ENCODE measurements at places on chromosomes 7 and 10.

GRCh38 chr10:5089865-5090264 is 4.3 kb upstream of the AKR1C3 start:
- no peak for DNase-seq

DNA sequence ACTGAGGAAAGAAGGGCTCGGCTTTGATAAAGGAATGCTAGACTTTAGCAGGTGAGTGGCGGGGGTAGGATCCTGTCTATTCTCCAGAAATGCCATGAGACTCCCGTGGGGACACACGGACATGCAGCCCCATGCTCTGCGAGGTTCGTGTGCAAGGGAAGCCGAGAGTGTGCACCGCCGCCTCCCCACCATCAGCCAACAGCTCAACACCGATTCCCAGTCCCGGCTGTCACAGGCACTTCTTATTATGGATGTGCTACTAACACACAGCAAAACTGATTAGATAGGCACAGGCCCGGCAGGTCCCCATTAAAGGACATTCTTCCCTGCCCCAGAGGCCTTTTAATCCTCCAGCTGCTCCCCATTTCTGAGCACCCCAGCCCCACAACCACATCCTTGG is 154.4 kb downstream of the PRKAG2 start:
- no peak for DNase-seq

DNA sequence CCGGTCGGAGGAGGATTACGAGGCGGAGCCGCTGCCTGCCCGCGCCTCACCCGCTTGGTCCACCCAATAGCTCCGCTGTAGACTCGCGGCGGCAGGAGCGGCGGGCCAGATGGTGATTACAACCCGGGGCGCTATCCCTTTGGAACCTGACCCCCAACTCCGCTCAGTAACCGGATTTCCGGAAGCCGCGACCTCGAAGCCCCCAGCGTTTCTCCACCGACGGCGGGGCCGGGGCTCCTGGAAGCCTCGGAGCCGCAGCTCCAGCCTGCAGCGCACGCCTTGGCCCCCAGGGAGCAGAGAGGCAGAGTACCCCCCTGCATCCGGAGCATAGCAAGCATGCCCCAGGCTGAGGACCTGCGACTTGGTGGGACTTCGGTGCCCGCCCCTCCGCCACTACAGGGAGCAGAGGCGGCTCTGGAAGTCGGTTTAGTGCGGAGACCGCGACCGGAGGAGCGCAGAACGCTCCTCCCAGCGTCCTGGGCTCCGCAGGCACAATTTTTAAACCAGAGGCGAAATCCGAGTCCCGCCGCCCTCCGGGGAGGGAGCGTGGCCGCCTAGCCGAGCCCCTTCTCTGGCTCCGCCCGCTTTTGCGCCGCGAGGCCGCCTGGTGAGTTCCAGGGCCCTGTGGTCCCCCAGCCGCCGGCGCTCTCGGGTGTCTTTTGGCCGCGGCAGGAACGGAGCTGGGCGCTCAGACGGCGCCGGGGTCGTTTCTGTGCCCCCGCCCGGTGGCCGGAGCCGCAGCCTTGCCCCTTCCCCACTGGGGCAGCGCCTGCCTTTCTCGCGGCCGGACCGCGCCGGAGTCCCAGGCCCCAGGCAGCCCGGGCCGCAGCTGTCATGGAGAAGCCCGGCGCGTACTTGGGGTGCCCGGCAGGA is 28.2 kb upstream of the BMS1 start:
- peak; percentile 41 for DNase-seq

GRCh38 chr7:152924238-152924637 is 164.7 kb downstream of the ACTR3B start:
- DNase-seq, result no peak

DNA sequence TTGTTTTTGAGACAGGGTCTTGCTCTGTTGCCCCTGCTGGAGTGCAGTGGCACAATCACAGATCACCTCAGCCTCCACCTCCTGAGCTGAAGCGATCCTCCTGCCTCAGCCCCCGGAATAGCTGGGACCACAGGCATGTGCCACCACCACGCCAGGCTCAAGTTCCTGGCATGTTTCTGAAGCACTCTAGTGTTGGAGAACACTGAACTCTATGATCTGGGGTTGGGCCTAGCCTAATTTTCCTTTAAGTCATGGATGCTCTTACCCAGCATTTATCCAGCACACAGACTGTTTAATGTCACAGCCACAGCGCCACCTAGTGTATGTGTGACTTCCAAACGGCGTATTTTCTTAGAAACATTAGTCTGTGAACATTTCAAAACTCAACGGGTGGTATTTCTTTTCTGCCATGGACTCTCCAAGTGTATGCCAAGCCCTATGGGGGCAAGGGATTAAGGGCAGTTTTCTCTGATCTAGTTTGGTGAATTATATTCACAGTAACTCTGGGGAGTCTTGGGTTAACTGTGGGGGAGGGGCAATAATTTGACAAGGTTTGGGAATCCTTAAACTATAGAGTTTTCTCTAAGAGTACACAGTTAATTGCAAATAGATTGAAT is 91.8 kb downstream of the CREM start:
- peak; percentile 61 for DNase-seq

- DNase-seq, result no peak
These were observed 35.0 kb downstream of the YKT6 start for GRCh38 chr7:44235582-44236332.

DNA sequence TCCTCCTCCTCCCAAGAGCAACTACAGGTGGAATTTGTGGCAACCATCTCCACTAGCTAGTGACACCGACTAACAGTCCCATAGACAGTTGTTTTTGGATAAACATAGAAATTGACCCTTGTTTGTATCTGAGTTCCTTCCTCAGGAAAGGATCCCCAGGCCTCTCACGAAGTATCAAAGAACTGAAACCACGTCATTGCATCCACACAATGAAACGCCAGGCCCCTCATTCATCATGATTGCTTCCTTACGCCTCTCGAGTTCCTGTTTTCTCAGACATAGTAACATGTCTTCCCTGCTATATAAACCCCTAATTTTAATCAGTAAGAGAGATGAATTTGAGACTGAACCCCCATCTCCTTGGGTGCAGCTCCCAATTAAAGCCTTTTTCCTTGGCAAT is 18.1 kb downstream of the SLC35G1 start:
- DNase-seq, result no peak

DNA sequence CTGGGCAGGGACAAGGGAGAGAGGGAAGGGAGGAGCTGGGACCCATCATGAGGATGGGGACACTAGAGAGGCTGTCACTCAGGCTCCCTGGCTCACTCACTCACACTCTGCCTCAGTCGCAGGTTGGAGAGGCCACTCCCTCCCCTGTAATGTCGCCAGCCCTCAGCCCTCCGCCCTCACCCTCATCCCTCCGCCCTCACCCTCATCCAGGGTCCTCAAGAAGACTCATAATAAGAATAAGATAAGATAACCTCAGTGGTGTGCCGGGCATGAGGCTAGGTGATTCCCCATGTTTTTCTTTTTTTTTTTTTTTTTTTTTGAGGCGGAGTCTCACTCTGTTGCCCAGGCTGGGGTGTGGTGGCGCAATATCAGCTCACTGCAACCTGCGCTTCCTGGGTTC is 92.2 kb downstream of the GTF2IRD1 start:
- DNase-seq, result no peak

- DNase-seq, result no peak
These were observed 138.4 kb downstream of the BICC1 start for GRCh38 chr10:58651040-58651439.

DNA sequence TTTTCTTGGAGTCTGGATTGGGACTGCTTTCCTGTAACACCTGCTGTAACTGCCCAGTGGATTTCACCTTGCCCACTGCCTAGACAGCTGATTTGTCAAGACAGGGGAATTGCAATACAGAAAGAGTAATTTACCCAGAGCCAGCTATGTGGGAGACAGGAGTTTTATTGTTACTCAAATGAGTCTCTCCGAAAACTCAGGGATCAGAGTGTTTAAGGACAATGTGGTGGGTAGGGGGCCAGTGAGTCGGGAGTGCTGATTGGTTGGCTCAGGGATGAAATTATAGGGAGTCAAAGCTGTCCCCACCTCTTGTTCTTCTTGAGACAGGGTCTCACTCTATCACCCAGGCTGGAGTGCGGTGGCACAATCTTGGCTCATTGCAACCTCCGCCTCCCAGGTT is 25.2 kb upstream of the BNIP3 start:
- DNase-seq, result no peak

- DNase-seq, result no peak
These were observed 2.6 kb upstream of the NPSR1 start for GRCh38 chr7:34655384-34655783.

- DNase-seq, result no peak
These were observed 27.7 kb downstream of the PHYH start for GRCh38 chr10:13272164-13272571.

DNA sequence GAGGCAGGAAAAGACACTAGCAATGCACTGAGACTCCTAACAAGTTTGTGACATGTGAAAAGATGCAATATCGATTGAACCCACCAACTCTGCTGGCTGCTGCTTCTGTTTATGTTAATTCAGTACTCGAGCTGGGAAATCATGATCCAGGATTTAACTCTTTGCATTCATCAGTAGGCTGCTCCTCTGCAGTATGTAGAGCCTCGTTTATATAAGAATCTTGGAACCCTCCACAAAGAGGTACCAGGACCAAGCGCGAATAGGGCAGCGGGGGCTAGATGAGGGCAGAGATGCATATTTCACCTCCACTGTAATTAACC is 7.8 kb downstream of the PRKAG2 start:
- DNase-seq, result no peak

DNA sequence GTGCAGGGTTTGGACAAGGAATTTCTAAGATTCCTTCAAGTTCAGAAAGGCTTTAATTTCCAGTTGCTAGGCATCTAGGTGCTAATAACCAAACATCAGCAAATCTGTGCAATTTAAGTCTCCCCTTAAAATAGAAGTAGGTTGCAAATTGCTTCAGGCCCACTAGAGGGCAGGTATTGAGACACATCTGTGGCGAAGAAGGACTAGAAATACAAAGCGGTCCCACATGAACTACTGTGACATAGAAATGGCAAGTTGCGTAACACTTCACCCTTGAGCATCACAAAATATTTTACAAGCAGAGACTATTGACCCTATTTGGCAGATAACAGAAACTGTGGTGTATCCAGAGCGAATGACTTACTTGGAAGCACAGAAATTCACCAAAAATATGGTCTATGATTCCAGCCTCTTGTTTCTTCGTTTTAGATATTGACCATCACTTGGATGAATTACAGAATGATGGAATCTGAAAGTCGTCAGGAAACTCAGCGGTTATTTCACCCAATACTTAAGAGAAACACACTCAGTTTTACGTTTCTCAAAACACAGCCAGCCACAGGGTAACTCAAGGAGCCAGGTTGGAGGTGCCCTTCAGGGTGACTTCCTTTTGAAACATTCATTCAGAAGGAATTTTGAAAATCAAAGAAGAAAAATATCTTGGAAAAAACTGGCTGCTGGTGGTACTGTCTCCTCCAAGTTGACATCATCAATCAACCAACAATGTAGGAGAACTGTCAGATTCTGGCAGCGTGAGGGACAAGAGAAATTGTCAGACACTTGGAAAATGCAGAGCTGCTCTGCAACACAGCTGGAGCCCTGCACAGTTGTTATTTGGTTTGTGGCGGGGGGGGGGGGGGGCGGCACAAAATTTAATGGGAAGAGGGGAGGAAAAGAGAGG is 256.3 kb upstream of the MINDY3 start:
- no peak for DNase-seq

DNA sequence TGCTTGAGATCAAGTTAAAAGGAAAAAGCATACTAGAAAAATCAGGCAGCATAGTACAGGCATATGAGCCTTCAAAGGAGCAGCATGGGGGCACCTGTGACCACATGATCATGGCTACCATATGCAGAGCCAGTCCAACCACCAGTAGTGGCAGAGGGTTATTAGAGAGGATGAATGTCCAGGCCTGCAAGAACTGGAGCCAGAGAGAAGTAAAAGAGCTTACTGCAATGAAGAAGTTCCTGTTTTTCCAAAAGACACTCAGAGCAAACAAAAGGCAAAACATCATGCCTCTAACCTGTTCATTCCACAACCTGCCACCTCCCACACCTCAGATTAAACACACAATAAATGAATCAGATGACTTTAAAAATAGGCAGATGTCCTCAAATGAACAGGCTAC is 99.6 kb upstream of the NAMPT start:
- no peak for DNase-seq

- DNase-seq, result no peak
These were observed 115.3 kb downstream of the JAZF1 start for GRCh38 chr7:28065308-28065707.

DNA sequence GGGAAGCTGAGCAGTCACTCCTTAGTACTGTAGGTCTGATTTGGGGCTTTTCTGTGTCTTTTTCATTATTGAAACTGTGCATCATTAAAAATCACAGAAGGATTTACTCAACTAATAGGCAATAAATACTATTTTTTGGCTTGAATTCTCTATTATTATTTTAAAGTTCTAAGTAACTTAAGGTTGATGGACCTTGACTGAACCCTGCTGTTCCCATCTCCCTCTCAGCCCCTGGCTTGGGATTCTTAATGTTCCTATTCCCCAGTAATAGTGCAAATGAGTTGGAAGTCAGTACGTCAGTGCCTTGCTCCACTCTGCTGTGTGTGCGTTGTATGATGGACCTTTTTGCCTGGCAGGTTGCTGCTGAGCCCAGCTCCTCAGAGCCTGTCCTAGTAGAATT is 166.3 kb downstream of the SND1 start:
- no peak for DNase-seq

DNA sequence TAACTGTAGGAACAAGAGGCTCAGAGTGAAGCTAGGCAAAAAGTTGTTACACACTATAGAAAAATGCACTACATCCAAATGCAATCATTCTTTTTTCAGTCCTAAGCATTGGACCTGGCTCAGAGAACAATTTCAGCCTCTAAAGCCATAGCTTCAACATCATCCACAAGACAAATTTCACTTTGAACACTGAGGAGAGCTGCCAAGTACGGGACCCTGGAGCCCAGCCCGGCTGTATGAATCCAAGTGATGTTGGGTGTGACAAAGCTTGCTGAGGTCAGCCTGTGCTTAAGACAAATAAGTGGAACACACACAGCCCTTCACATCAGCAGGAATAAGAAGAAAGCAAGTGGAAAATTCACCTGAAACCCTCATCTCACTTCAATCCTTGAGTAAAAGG is 233.1 kb upstream of the PFKP start:
- no peak for DNase-seq

- DNase-seq, result no peak
These were observed 181.3 kb upstream of the PRPS1L1 start for GRCh38 chr7:18208921-18209320.

- DNase-seq, result peak; percentile 79
These were observed 175.2 kb upstream of the TNRC18 start for GRCh38 chr7:5598769-5599371.

DNA sequence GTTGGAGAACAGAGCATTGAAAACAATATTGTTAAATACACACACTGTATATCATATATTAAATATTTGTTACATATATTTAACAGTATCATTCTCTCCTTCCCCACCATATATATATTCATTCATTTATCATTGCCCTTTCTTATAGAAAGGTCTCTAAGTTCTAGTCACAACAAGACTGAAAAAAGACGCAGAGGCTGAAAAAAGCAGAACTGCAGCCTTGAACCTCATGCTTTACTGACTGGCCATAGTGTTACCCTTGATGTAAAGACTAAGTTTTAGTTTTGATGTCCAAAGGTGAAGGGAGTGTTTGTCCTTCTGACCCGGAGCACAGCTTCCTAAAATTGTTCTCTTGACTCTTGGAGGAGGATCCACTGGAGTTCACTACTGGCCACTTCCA is 247.9 kb downstream of the PTEN start:
- DNase-seq, result no peak

- no peak for DNase-seq
These were observed 35.8 kb upstream of the NPSR1 start for GRCh38 chr7:34622182-34622581.
